Hematopoietic multipotent progenitor cell treated with erythropoietin and hydrocortisone succinate and interleukin-3 and kit ligand, for 15 days (in vitro differentiated cells): ENCODE measurements at places on chromosomes 5 and 9.

DNA sequence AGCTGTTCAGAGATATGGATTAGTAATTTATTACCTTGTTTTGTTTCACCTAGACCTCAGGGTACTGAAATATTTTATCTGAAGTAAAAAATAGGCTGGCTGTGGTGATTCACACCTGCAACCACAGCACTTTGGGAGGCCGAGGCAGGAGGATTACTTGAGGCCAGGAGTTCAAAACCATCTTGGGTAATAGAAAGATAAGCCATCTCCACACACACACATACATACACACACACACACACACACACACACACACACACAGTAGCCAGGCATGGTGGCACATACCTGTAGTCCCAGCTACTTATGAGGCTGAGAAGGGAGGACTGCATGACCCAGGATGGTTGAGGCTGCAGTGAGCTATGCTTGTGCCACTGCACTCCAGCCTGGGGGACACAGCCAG, 3.7 kb downstream of the ANXA2R start:
- DNase-seq: no peak

- no peak for DNase-seq
Observed at GRCh38 chr5:26757941-26758340, 280.4 kb downstream of the CDH9 start.

DNA sequence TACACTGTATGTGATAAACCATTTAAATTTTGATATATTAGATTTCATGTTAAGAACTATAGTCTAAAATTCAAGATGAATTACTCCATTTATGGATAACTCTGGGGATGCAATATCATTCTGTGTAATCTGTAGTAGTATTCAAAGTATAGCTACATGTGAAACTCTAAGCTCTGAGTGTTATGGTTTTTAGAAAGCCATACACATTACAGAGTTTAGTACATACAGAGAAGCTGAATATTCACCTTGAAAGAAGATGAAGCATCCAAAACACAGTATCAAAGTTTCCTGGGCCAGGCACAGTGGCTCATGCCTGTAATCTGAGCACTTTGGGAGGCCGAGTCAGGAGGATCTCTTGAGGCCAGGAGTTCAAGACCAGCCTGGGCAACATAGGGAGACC, 25.0 kb downstream of the ABHD17B start:
- no peak for DNase-seq

- no peak for DNase-seq
Observed at GRCh38 chr5:79713727-79714126, 24.1 kb downstream of the CMYA5 start.

- DNase-seq: no peak
Observed at GRCh38 chr9:16369427-16369826, 501.0 kb downstream of the BNC2 start.

- DNase-seq: no peak
Observed at GRCh38 chr5:149599375-149599774, 18.1 kb downstream of the ARHGEF37 start.

- no peak for DNase-seq
Observed at GRCh38 chr5:73028991-73029595, 73.3 kb downstream of the FCHO2 start.

DNA sequence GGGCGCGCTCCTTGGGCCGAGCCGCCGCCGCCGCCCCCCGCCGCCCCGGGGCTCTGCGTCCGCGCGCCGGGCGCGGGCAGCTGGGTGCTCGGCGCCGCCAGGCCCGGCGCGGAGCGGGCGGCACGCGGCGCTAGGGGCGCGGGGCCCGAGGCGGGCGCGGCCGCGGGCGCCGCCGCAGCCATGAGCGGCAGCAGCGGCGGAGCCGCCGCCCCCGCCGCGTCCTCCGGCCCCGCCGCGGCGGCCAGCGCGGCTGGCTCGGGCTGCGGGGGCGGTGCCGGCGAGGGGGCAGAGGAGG, 351 bp downstream of the TRIO start:
- no peak for DNase-seq

- no peak for DNase-seq
Observed at GRCh38 chr5:178385496-178385890, 152.9 kb upstream of the PHYKPL start.

DNA sequence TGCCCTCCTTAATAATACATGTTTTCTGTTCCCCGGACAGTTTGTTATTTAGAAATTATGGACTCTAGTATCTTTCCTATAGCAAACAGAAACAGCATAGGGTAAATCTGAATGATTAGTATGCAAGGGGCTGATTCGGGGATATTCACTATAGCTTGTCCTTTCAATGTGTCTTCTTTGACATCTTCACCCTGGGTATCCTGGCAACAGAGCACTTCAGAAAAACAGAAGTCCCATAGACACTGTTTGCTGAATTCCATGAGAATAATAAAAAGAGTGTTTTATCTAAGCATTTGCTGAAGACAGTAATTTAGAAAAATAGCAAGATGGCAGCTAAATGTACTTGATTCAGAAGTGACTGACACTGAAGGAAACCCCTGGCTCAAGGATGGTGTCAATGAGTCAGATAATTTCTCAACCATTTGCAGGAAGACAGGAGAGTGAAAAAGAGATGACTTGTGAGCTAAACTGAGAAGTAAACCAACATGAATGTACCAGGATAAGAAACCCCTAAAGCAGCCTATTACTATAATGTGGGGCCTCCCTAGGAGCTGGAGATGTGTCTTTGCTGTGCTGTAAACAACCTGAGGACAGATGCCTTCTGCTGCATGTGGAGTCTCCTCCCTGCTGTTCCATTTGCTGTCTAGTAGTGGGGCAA, 246.2 kb downstream of the MAN2A1 start:
- DNase-seq: no peak

DNA sequence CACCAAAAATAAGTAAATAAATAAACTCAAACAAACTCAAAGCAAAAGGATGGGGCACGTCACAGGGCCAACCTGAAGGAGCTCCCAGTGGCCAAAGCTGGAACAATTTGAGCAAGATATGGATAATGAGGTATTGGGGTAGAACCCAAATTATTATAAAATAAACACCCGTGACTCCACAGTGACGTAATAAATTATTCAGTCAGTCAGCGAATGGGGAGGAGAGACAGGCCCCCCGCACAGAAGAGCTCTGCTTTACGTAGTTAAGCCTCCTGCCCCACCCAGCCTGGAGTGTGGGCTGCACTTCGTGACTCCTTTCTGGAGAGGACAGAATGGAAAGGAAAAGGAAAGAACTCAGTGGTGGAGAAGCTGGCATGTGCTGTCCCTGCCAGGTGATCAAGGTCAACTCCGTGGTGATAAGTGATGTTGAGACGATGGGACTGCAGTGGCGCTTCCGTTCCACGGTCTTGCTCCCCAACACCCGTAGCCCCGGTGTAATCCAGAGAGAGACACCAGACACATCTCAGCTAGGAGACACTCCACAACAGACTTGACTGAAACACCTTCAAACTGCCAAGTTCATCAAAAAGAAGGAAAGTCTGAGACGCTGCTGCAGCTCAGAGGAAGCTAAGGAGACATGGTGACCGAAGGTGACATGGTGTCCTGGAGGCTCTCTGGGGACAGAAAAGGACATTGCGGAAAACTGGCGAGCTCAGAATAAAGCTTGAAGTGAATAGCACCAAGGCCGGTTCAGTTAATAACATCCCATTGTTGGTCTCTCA, 83.3 kb upstream of the COL5A1 start:
- DNase-seq: no peak

DNA sequence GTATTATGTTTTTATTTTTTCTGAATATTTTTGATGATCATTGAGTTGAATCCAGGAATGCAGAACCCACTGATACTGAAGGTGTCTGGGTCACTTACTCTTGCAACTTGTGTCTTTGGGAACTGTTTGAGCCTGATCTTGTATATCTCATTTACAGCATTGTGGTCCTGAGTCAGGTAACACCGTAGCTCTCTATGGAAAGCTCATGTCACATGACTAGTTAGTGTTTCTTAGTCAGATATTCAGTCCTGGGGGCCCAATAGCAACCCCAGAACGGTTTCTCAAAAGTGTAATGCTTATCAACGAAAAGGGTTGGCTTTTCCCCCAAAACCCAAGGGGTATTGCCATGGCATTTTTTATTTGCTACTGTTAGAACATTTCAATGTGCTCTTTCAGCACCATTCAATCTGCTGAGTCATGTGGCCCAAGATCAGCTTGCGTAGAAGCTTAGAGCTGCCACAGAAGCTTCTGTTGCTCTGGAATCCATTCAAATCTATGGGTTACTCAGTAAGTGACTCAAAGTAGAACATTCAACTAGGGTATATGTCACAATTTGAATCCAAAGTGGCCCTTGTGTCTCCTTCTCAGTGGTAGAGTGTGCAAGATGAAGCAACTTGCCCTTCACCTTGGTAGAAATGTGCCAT, 12.1 kb upstream of the PTAR1 start:
- DNase-seq: no peak

- DNase-seq: no peak
Observed at GRCh38 chr9:137234055-137234697, 3.5 kb downstream of the SLC34A3 start.

DNA sequence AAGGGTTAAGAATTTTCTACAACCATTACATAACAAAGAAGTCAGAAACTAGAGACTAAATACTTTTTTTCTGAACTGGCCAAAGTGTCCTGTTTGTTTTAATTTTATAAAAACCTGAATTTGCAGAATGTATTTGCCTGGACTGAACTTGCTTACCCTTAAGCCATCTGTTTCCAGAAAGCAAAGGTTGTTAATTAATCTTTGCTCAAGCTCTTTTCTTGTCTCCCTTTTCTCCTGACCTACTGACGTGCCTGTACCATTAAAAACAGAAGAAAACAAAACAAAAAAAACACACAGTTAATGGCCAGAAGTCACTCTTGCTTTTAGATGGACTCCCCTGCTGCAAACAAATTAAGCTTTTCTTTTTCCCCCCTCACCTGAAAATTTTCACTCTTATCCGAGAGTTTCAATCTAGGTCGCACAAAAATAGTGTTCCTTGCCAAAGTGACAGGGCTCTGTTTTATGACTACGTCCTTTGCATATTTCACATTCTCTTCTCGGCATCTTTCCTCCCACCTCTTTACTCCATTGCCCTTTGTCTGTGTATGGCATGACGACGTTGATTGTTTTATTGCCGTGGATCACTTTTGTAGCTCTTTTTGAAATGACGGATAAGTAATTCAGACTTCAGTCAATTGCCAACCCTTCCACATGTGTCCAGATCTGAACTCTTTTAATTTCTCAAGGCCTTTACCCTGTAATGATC, 333.8 kb upstream of the GRIN3A start:
- DNase-seq: no peak

GRCh38 chr5:138600446-138600845, 25.2 kb upstream of the HSPA9 start:
- DNase-seq: no peak

DNA sequence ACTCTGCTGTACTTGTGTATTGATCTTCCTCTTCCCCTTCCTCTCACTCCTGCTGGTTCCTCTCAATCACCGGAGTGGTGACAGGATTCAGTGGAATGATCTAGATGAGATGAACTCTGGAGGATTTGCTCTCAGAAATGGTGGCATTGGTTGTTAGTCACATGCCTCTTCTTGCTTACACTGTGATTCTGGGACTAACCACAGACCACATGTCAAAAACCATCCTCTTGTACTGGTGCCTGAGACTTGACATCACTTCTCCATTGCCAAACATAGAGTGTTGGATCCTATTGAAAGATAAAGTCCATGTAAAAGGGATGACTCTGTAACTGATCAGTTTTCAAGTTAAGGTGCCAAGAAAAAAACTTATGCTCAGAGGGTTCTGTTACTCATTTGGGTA, 506.5 kb downstream of the DMAC1 start:
- no peak for DNase-seq

DNA sequence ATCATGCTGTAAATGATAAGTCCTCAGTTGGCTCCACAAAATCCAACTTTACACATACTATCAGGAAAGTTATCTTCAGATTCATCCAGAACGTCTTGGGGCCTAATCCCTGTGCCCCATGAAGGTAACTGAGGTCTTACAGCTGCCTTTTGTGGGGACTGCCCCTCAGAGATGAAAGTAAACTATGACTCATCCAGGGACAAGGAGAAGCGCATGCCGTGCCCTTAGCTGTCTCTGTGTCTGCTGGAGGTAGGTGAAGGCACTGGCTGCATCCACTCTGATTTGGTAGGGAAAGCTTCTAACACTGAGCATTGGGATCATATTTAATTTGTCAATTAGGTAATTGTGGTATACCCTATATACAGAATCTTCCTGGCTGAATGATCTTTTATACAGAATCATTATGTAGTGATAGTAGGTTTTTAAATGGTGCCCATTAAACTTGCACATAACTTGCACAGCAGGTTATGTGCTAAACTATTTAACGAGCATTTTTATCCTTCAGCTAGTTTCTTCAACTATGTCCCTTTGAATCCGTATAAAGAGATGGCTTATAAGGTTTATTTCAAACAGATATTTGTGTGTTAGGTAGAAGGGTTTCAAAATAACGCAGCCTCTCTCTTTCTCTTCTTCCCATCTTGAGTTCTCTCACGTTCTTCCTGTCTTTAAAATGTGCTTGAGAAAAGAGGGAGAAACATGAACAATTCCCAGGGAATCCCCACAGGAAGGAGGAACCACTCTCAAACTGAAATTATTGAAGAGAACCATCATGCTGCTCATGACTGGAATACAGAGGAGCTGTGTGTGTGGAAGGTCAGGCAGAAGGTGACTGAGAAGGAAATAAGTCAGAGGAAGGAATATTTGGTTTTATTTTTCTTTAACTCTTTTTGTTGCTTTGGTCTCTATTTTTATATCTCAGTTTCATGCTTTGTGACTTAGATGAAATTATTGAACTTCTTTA, 250.9 kb downstream of the CD180 start:
- no peak for DNase-seq

DNA sequence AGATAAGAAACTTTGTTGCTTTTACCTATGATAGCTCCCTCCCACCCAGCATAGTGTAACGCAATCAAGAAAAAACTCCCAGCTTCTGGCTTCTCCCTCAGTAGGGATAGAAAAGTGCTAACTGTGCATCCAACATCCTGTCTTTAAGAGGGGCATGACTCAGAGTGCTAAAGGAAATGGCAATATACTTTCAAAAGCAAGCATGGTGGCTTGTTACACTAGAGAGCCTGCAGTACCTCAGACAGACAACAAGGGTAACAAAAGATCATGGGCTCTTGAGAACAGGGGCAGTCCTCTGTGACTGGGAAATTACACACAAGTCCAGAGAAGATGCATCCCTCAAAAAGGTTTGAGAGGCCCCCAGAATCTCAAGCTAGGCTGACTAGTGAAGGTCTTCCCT, 37.8 kb downstream of the PRELID2 start:
- DNase-seq: no peak

DNA sequence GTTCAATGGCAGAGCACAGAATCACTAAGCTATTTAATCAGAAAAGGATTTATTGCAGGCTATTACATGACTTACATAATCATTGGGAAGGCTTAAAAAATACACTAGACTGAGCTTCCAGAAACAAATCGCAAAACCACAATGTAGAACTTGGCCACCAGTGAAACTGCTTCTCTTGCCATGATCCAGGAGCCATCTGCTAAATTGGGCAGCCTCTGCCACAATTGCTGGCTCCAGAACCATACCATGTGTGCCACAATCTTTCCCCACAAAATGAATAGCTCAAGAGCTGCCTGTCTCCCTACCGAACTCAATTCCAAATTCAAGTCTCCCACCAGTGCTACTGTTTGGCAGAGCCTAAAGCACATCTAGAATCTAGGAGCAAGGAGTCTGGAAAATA, 9.8 kb upstream of the ERAP1 start:
- no peak for DNase-seq

- no peak for DNase-seq
Observed at GRCh38 chr5:72363166-72363802, 43.1 kb downstream of the PTCD2 start.

GRCh38 chr5:37626266-37626665, 213.6 kb downstream of the GDNF start:
- DNase-seq: no peak

- DNase-seq: no peak
Observed at GRCh38 chr9:79060766-79061165, 511.0 kb upstream of the TLE4 start.
